ENCODE measurements at places on chromosomes 7 and 10.
A peak's percentile ranks its signal among the peaks of the same experiment; 100 is the strongest.

DNA sequence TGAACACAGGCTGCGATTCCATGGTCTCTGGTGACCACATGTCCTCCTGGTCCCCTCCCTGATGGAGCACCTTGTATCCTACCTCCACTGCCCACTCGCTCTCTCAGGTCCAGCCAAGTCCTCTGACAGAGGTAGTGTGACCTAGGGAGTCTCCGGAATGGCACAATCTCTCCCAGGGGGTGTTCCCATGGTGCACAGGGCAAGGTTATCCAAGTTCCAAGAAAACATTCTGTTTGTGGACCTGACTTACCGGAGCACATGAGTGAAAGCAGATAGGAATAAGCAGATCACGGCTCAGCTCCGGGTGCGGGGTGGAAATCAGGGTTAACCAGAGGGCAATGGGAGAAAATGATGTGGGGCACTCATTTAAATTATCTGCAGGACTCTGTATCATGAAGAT, 45.8 kb upstream of the INSIG1 start:
- no peak for DNase-seq

DNA sequence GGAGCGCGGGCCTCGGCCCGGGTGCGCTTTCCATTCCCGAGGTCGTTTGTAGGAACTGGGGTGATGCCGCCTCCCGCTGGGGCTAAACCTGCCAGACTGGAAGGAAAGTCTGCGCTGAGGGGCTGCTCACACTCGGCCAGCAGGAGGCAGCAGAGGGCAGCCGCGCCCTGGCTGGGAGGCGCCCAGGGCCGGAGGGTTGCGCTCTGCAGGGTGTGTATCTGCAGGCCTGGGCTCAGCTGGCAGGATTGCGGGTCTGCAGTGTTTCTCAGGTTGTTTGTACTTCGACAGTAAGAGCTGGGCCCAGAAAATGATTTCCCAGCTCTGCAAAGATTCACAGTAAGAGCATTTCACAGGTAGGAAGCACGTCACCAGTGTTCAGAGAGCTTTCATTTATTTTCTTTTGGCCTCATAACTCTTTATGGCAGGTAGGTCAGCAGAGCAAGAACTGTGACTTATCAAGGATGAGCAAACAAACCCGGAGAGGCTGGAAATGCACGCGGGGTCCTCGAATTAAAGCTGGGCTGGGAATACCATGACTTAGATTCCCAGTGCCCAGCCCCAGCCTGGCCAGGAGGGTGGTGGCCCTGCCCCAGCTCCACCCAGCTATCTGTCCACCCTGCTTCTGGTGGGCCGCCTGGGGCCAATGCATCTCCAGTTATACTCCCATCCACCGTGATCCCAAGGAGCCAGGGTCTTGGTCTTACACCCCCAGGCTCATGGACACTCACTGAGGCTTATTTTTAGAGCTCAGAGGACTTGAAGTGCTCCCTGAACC, 15.2 kb upstream of the PPP2R2D start:
- DNase-seq = peak; percentile 78

- no peak for DNase-seq
Observed at GRCh38 chr10:63416376-63416775, 49.4 kb downstream of the JMJD1C start.

DNA sequence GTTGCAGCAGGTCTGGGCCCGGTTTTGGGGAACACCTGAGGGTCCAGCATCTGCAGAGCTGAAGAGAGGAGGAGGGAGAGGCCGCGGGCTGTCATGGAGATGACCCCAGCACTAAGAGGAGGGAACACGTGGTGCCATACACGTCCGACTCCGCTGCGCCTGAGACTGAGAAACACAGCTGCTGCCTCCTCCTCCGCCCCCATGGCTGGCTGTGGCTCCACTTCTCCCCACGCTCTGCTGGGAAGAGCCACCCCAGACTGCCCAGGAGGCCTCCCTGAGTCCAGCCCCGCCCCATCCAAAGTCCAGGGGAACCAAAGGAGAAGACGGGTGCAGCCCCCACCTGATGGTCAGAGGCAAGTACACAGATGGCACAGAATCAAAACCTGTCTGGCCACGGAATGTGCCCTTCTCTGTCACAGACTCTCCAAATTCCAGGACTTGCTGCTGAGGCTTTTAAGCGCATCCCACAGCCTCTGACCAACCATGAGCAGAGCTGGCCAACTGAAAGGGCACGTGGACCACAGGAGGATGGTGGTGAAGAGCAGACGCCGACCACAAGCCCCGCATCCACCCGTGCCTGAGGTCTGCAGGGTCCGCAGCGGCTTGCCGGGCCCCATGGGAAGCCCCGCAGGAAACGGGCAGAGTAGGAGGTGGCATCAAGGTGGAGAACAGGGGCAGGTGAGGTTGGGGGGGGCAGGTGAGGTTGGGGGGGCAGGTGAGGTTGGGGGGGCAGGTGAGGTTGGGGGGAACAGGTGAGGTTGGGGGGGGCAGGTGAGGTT, 24.0 kb downstream of the STK32C start:
- DNase-seq = no peak

DNA sequence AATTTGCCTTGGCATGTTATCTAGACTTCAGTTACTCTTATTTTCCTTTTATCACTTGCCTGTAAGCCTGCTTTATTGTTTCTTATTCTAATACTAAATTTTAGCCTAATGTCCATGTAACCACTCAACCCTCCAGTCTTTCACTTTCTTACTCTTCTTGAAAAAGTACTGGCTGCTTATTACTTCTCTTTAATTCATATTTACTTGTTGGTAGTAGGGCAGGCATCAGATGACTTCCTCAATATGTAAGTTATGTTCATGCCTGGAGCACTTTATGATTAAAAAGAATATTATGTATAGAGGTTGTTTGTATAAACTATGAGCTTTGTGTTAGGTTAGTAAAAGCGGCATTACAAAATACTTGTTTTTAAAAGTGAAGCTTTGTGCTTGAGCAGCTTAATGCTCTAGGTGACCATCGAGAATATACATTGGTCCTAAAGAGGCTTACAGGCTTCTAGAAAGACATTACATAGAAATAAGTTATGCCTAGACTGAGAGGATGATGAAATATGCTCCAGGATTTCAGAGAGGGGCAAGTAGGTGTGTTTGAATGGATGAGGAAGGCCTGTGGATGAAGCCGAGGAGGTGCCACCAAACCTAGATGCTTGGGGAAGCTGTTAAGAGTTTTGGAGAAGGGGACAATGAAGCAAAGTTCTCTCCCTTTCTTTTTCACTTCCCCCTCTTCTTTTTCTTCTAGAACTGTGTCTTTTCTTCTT, 207.1 kb upstream of the HDAC9 start:
- no peak for DNase-seq

- DNase-seq = no peak
Observed at GRCh38 chr7:37318541-37318940, 130.1 kb downstream of the ELMO1 start.

GRCh38 chr10:3126249-3126648, 46.3 kb downstream of the PITRM1 start:
- no peak for DNase-seq

GRCh38 chr10:91196268-91197048, 24.0 kb upstream of the PCGF5 start:
- DNase-seq = no peak

DNA sequence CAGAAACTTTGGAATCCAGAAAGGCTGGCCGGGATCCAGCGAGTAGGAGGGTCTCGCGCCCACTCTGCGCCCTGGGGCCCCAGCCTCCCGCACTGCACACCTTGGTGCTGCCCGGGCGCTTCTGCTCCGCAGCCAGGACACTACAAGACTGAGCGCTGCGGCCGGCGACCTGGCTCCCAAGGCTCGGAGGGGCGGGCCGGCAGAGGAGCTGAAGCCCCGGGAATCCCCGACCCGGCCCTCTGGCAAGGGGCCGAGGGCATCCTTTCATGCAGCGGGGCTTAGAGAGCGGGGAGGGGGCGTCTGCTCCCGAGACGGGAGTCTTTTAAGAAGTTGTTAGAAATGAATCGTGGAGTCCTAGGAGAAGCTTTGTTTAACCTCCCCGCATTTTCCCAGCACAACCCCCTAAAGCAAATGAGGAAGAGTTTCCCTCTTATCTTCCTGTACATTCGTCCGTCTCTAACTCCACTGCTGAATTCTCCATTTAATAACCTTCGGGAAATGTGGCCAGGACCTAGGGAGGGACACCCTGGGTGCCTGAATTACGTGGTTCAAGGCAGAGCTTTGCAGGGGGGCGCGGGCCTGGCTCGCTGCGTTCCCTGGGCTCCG, 1.1 kb downstream of the VWC2 start:
- DNase-seq = no peak

DNA sequence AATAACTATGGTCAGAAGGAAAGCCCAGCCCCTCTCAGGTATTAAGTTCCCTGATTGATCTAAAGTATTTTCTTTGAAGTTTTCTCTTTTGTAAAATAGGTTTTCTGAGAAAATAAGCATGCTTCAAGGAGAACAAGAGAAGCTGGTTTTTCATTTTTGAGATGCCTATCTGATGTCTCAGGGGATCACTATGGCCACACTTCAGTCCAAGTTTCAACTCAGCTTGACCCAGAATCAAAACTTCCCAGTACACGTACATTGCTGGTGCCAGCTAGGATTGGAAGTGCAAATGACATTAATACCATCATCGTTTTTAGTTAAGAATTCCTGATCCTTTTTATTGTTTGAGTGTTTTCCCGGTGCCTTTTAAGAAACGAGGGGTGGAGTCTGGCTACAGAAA, 7.2 kb downstream of the ITIH5 start:
- no peak for DNase-seq

DNA sequence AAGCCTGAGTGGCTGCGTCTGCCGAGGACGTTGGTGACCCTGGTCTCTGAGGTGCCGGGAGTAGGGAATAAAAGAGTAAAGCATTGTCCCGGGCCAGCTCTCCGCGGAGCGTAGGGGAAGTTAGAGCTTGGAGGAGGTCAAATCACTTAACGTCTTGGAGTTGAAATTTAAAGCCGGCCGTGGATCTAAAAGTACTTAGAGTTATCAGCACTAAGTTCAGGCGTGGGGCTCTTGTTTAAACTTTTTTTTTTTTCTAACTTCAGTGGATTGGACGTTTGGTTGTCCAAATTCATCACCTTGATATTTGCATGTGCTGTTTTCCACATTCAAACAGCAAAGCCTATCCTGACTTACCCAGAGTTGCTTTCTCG, 700 bp downstream of the NIPSNAP2 start:
- no peak for DNase-seq

DNA sequence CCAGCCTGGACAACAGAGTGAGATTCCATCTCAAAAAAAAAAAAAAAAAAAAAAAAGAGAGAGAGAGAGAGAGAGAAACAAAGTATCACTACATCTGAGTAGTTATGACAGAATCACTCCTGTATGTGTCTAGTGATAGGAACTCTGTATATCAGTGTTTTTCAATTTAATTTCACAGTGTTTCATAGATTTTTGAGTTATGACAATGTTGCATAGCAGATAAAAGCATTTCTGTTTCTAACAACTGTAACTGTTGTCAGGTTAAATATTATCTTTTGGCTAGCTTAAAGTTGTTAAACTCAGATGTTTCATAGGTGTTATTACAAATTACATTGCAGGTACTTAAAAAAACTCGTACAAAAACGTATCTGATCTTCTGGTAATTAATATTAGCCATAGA, 60.3 kb downstream of the PLXDC2 start:
- no peak for DNase-seq

GRCh38 chr7:29077854-29078253, 68.5 kb downstream of the CPVL start:
- no peak for DNase-seq

- DNase-seq = no peak
Observed at GRCh38 chr7:130231792-130232191, 24.1 kb downstream of the SSMEM1 start.

DNA sequence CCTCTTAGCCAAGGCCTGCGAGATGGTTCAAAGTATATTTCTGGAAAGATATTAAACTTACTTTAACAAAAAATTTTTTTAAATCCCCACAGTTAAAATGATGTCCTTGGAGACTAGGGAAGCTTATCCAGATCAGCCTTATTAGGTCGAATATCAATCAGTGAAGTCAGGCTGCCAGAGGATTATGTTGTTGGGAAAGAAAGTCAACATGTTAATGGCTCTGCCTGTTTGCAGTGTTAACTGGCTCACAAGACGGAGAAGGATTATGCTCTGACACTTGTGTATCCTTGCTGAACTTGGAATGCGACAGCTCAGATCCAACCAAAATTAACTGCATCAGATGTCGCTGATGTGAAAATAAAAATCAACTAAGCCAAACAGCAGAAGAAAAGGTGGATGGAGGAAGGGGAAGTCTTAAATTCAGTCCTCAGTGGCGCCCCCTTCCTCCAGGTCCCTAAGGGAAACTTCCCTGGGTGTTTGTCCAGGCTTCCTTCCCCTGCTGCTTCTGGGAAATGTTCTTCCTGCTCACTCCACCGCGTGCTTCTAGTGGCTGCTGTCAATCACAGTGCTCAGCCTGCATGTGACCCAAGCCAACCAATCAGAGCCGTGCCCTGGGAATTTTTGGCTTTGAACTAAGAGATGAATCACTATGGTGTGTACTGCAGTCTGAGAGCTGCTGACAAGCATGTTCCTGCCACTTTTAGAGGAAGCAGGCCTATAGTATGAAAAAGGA, 690.4 kb upstream of the NRP1 start:
- no peak for DNase-seq

GRCh38 chr7:159027789-159028507, 116.7 kb downstream of the VIPR2 start:
- no peak for DNase-seq

DNA sequence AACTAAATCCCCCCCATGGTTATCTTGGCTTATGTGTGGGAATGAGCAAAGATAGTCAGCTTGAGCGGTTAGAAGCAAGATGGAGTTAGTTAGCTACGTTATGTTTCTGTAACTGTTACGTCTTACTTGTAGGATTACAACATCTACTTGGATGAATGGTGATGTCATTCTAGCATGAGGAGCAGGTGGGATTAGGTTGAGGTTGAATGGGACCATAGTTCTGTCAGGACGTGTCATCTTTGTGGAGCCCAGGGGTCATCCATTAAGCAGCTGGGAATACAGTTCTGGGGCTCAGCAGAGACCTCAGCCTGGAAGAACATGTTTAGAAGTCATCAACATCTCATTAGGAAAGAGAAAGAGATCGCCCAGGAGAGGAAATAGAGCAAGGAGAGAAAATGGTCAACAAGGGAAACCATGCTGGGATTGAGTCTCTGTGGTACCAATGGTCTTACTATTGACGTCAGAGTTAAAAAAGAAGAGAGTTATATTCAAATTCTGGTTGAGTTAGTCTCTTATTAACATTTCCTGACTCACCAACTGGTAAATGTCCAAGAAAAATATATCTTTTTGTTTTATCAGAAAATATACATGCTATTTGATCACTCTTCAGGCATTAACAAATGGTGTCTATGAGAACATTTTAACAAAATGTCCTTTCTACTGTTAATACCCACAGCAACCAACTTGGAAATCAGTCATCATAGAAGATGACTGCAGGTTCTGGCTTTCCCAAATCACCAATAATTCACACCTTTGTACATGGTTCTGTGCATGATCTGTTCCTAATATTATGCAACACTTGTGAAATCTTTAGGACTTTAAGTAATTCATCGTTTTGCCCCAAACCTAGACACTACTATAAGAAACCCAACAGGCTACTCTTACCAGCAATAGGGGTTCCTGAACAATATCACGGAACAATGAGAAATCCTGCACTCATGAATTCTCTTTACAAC, 96.9 kb downstream of the KIAA1217 start:
- no peak for DNase-seq

- DNase-seq = no peak
Observed at GRCh38 chr7:116271963-116272886, 61.9 kb downstream of the TES start.

GRCh38 chr10:37222046-37222445, 96.6 kb downstream of the ANKRD30A start:
- DNase-seq = no peak
